ENCODE measurements at places on chromosomes 7 and 10.

DNA sequence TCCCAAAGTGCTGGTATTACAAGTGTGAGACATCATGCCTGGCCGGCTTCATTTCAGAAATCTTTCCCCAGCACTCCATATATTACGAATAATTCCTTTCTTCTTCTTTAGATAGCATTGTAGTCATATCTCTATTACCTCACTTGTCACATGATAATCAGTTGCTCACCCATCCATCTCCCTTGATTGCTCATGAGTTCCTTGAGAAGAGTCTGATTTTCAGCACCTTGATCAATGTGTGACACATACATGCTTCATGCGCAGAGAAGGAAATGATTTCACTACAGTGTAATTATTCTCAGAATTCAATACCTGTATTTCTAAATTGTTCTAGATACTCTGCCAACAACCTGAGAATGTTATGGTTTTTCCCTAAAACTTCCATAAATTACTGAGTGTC is 26.7 kb upstream of the GGCT start:
- no peak for DNase-seq

DNA sequence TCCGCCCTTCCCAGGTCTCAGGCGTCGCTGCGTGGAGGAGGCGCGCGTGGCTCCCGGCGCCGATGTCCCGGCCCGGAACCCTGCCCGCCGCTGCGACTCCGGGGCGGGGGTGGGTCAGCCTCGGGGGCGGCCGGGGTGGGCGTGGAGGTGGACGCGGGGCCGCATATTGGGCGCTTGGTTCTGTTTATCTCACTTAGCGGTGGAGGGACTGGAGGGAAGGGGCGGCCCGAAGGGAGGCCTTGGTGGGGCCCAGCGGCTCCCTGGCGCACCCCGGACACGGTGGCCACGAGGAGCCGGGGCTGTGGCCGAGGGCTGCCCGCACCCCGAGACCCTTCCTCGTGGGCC is 8.6 kb downstream of the UNCX start:
- no peak for DNase-seq

GRCh38 chr10:117921421-117921820 is 125.3 kb downstream of the RAB11FIP2 start:
- no peak for DNase-seq

DNA sequence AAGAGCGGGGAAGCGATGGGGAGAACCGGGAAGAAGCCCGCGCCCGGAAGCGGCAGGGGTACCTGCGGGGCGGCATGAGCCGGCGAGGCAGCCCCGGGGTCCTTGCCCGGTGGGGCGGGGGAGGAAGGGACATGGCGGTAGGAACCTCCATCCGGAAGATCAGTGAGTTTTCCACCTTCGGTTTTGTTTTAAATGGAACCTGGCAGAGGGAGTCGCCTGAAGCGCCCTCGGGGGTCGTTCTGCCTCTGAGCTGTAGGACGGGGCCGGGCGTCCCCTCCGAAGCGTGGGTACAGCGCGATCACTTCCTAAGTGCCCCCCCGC is 471 bp downstream of the PFKP start:
- no peak for DNase-seq
